Calu3 (cell line): ENCODE measurements at places on chromosomes 3 and 15.

DNA sequence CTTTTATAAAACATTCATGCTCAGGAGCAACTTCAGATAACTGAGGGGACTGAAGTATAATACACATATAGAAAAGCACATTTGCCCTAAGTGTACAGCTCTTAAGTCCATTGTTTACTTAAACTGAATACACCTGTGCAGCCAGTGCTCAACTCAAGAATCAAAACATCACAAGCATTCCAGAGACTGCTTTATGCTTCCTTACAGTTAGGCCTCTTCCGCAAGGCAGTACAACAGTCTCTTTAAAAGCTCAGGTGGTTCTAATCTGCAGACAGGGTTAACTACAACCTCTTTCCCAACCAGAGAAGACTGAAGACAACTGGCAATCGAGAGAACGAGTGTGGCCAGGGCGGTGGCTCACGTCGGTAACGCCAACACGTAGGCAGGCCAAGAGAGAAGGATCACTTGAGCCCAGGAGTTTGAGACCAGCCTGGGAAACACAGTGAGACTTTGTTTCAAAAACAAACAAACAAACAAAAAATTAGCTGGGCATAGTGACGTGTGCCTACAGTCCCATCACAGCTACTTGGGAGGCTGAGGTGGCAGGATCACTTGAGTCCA, 16.9 kb downstream of the MCCC1 start:
- no peak for DNase-seq

- no peak for DNase-seq
These were observed 12.4 kb upstream of the ZMAT3 start for GRCh38 chr3:179083977-179084376.

- peak; percentile 23 for DNase-seq
These were observed 51.0 kb upstream of the ATOSA start for GRCh38 chr15:52730173-52730572.

DNA sequence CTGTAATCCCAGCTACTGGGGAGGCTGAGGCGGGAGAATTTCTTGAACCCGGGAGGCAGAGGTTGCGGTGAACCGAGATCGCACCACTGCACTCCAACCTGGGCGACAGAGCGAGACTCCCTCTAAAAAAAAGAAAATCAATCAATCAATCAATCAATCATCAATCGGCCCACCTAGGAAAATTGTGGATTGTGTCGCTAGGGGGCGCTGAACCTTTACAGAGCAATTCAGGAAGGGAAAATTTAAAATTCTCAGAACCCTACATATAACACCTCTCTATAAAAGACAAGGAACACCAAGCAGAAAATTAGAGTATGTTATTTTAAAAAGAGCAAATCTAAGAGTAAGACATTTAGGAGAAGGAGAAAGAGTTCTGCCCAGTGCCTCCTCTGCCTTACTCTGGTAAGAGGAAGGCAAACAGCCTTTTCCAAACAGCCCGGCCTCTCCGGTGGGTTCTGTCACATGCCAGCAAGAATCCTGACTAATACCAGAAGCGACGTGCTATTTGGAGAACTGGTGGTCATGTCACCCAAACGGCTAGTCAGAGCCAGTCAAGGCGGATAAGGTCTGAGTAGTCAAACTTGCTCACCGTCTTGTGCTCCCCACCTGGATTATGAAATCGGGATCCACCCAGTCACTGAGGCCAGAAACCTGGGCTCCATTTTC, 22.3 kb upstream of the SMCO1 start:
- DNase-seq, result peak; percentile 53

DNA sequence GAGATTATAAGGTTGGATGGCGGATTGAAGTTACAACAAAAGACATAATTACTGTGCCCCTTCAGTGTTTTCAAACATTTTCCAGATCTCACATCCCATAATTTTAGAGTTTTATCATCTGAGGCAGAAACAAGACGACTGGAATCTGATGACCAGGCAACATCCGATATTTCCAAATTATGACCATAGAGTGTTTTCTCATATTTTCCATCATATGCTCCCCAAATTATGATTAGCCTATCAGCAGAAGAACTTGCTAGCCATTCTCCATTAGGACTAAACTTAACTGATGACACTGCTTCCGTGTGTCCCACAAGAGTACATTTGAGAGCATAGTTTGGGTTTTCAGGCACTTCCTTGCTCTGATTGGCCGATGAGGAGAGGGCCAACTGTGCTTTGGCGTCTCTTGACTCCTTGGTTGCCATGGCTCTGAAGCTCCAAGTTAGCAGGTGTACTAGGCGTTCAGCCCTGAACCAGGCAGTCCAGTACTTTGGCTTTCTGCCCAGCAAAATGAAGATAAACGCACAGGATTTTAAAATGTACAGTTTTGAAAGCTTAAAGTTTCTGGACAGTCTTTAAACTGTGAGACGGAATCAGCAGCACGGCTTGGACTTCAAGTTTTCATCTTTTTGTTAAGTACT, 638 bp downstream of the WDR5B start:
- DNase-seq, result peak; percentile 44

DNA sequence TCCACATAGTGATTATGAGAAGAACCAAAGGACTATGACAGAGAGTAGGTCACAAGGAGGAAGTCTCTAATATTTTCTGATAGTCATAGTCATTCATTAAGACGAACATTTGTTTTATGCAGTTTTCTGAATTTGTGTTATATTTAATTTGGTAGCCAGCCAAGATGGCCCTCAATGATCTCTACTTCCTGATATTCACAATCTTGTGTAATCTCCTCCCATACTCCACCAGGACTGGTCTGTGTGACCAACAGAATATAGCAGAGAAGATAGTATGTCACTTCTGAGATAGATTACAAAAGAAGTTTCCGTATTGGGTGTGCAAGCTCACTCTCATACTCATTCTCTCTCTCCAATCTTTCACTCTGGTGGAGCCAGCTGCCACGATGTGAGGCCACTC, 30.8 kb downstream of the HLTF start:
- DNase-seq, result no peak

DNA sequence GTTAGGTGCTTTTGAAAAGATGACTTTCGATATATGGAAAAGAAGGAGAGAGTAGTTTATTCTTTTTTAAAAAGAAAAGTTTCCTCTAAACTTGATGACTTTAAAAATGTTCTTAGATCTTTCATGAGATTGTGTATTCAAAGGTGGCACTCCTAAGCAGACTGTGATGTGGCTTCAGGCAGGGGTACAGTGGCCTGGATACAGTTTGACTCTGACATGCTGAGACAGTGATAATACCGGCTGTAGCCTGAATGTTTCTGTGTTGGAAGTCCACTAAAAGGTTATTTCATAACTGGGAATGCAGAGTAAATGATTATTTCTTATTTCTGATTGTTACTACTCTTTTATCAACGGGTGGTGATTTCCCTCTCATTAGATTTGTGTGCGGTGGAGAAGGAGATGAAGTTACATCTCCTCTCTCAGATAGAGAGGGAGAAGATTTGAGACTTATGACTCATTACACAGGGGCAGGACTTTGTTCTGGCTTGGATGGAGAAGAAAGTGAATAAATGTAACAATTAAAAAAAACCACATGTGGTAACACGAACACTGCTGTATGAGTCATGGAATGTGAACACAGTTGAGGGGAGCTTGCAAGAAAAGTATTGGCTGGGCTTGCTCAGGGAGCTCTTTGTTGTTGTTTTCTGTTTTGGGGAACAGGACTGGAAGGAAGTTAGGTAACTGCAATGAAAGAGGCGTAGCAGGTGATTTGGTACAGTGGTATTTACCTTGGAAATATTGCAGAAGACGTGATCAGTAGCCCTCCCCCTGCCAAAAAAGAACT, 21.6 kb downstream of the SPTSSB start:
- peak; percentile 66 for DNase-seq

DNA sequence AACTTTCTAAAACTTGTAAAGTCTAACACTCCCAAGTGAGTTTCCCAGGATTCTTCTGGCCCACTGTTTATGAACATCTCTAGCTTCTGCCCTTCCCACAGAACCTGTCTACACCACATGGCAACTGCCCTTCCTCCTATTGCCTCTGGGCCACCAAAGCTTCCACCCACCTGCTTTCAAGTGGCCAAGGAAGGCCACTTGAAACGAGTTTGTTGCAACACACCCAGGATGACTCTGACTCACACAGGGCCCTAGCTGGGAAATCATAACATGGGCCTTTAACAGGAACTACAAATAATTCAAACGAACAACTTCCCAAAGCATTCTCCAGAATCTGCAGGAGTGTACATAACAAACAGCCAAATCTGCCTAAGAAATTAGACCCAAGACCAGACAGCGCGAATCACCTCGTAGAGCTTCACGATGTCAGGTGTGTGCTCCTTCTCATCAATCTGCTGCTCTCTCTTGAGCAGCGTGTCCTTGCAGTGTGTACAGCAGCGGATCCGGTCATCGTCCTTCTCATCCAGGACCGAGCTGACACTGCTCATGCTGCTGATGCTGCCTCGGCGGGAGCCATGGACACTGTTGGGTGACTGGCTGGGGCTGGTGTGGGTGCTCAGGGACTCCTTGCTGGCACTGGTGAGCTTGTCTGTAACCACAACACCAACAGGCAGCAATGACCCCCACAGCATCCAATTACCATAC, 16.8 kb downstream of the RBSN start:
- no peak for DNase-seq

DNA sequence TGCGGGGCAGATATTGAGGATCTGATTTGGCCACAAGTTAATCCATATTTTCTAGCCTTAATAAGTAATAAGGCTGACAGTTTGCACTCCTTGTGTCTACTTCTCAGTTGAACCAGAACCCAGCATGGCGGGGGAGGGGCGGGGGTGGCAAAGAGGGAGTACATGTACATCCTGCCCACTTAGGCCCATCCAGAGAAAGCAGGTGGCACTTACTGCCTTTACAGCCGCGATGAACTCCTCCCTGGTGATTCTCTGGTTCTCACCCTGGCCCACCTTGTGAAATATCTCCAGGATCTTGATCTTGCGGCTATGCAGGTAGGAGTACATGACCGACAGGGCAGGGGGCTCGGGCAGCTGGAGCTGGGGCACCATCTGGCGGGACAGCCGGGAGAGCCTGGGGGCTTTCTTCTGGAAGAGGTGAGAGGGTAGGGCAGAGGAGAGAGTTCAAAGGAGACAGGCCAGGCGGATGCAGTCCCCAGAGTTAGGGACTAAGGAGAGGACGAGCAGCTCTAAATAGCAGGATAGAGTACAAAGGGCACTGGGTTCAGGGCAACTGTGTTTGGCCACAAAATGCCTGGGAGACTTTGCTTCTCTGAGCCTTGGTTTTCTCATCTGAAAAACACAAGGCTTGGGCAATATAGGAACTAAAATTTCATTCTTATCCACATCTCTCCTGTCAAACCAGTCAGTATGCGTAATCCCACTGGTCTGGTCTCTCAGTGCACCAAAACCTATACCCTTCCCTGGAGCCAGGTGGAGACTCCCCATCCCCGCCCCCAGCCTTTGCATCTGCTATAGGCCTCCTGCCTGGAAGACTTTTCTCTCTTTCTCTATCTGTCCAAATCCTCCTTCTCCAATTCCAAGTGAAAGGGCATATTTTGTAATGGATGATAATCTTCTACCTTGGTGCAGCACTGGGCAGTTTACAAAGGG, 10.1 kb downstream of the EFCAB12 start:
- DNase-seq, result no peak
